ENCODE measurements at places on chromosomes 4 and X.

DNA sequence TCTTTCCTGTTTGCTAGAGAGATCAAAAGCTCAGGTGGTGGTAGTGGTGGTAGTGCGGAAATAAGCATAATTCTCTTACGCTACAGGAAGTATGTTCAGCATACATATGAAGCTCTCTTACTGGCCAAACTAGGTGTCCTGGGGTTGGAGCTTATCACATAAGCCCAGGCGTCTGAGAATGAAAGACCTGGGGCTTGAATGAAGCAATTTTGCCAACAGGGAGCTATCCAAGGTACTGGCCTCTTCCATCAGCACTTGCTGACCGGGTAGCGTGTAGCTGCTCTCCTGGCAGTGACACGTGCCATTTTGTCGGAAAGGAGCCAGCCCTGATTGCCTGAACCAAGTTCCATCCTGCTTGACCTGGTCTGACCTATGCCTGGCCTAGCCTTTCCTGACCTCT is 65.9 kb upstream of the HPF1 start:
- no peak for DNase-seq

GRCh38 chrX:84475101-84475500 is 27.2 kb downstream of the HDX start:
- DNase-seq: no peak

DNA sequence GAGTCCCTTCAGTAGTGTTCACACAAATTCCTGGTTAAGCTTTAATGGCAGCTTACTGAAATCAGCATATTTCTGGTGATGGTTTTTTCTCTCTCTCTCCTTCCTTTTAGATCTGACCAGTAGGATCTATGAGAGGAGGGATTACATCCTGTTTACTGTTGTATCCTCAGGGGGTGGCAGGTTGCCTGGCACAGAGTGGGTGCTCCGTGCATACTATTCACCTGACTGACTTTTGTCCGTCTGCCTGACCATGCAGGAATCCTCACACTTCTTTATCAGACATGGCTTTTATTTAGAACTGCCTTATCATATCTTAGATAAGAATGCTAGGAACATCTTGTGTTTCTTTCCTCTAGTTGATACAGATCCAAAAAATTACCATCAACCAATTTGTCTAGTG is 29.6 kb downstream of the MCUB start:
- DNase-seq: no peak

- no peak for DNase-seq
These were observed 50.0 kb upstream of the CLCN4 start for GRCh38 chrX:10106806-10107205.

GRCh38 chr4:147772459-147772969 is 40.6 kb downstream of the ARHGAP10 start:
- DNase-seq: no peak

GRCh38 chr4:139764182-139764581 is 98.6 kb downstream of the MGST2 start:
- DNase-seq: no peak

DNA sequence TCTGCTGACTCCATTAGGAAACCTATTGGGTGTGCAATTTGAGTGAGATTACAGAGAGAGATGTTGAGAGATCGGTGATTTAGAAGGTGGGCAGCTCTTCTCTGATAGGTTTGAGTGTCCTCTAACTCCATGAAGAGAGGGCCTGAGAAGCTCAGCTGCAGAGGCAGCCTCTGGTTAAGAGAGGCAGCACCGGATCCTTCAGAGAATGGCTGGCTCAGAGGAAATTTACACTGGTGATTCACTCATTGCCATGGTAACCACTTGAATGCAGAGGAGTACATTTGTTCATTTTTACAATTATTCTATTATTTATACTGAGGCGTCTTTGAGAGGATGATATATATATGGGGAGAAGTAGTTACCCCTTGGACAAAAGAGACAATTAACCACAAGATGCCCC is 171.7 kb downstream of the PDGFRA start:
- no peak for DNase-seq

DNA sequence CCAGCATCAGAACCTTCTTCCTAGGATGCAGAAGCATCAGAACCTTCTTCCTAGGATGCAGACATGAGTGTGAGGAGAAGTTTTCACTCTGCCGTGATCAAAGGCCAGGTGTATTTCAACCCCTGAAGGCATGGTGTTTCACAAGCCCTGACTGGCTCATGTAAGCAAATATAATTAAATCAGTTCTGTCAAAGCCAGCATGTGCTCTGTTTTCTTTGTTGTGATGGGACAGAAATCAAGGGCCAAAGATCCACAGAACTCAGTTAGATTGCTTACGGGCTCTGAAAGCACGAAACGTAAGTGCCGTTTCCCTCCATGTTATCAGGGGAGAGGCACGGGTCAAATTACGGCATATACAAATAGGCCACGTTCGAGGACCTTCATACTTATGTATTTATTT is 32.0 kb upstream of the CLDN24 start:
- DNase-seq: no peak

DNA sequence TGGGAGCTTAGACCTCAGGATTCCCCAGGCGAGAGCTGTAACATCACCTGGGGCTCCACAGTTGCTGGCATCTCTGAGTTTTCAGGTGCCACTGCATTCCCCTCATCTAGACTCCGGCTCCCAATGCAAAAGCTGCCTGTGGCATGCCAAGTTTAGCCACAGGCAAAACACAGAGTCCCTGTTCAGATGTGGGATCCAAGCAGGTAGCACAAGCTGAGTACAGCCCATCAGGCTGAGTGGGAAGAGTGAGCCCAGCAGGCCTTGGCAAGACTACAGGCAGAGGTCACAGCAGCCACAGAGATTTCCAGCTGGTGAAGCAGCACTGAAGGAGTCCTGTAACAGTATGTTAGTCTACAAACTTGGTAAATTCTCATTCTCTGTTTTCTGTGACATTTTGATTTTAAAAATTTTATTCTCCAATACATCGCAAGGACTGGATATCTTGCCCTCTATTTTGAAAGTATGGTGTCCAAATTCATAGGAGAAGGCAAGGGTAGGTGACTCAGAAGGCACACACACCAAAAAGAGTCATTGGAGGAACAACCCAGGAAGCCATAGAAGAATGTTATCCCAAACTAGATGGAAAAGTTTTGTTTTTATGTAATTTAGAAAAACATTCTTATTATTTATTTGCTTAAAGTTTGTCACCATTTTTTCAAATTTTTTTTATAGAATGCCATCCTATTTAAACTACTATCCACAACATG is 13.6 kb upstream of the CXCL2 start:
- DNase-seq: no peak

- DNase-seq: no peak
These were observed 981.6 kb downstream of the CCSER1 start for GRCh38 chr4:91108751-91109150.

GRCh38 chr4:127484117-127484516 is 148.6 kb upstream of the INTU start:
- DNase-seq: no peak

GRCh38 chrX:130885996-130886395 is 17.0 kb downstream of the ENOX2 start:
- DNase-seq: no peak

DNA sequence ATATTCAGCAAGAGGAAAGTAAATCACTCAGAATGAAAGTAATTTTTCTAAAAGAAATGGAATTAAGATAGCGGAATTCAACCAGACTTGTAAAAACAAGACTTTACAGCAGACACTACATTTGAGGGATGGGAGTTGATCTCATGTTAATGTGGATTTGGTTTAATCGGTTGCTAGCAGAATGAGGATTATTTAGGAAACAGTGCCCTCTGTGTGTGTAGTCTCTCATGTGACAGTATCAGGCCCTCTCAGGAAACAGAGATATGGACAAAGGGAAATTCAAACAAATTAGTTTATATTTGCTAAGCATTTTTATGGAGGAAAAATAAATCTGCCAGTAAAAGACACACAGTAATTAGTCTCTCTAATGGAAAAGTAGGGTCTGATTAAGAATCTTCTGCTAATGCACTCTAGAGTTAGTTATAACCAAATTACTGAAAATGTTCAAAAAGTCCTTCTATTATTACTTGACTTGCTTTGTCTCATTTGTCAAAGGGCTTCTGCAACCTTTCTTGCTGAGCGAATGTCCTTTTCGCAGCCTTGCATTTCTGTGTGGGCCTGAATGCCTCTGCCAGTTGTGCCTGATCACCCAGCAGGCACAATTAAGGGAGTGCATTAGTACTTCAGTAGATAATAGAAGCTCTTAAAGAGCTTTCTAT is 1282.3 kb upstream of the TENM3 start:
- DNase-seq: no peak

- no peak for DNase-seq
These were observed 16.6 kb upstream of the PRDM8 start for GRCh38 chr4:80180743-80181142.

- no peak for DNase-seq
These were observed 97.2 kb upstream of the EOLA2 start for GRCh38 chrX:150035531-150035930.

DNA sequence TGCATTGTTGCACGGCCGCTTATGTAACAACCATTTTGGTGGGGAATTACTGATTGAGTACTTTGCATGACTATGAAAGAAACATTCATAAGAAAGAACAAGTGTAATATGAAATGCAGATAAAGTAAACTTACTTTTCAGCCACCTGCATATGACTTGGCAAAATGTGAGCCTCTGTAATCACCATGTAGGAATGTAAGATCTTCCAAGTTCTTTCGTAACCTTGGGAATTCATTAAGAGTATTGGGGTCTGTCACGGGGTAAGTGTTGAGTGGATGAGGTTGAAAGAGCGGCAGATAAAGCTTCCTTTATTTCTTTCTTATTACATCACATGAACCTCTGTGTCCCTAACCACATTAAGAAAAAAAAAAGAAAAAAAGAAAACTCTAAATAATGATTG is 348.5 kb upstream of the NR3C2 start:
- no peak for DNase-seq

DNA sequence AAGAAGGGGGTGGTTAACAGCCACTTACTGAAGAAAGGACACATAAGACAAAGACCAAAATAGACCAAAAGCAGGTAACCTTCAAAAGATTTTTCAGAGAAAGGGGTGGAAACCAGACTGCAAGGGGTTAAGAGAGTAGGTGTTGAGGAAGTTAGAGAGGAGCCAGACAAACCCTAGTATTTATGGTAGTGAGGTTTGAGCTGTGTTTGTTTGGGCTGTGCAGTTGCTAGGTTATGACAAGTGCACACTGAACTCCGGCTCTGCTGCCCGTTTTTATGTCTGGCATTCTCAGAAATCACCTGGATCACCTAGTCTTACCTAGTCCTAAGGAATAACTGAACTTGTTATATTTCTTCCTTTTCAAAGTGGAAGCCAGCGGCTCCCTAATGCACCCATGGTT is 22.9 kb upstream of the G3BP2 start:
- no peak for DNase-seq

DNA sequence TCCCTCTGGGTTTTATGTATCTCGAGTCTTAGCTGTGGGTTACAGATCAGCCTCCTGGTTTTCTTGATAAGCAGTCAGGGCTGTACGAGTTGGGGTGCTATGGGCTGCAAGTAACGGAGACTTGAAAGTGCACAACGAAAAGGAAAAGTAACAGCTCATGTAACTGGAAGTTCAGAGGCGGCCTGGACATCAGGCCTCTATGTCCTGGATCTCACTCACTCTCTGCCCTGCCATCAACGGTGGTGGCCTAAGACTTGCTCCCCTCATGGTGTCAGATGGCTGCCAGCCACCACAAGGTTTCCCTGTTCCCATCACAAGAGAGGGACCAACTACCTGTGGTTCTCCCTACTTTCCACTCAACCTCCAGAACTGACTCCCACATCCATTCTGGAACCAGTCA is 4.8 kb downstream of the PPP2R2C start:
- DNase-seq: no peak

DNA sequence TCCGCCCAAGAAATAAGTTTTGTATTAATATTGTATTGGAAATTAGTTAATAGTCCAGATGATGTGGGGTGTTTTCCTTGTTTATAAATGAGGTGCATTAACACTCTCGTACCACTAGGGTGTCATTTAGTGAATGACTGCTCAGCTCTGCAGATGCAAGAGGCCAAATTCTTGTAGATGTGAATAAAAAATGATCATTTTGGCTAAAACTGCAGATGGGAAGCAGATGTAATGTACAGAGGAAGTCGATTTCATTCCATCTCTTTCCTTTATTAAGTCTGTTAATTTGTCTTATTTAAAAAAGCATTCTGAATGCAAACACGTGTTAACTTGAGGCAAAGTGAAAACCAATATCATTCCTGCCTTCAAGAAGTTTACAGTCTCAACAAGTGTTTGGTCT is 108.1 kb downstream of the DHX15 start:
- no peak for DNase-seq

Data from stimulated activated CD8-positive, alpha-beta memory T cell treated with anti-CD3 and anti-CD28 coated beads, Interleukin-7, amount 100 ng/mL, for 1 hour (primary cell).